CD8-positive, alpha-beta T cell (primary cell): ENCODE measurements at places on chromosomes 3 and 15.

DNA sequence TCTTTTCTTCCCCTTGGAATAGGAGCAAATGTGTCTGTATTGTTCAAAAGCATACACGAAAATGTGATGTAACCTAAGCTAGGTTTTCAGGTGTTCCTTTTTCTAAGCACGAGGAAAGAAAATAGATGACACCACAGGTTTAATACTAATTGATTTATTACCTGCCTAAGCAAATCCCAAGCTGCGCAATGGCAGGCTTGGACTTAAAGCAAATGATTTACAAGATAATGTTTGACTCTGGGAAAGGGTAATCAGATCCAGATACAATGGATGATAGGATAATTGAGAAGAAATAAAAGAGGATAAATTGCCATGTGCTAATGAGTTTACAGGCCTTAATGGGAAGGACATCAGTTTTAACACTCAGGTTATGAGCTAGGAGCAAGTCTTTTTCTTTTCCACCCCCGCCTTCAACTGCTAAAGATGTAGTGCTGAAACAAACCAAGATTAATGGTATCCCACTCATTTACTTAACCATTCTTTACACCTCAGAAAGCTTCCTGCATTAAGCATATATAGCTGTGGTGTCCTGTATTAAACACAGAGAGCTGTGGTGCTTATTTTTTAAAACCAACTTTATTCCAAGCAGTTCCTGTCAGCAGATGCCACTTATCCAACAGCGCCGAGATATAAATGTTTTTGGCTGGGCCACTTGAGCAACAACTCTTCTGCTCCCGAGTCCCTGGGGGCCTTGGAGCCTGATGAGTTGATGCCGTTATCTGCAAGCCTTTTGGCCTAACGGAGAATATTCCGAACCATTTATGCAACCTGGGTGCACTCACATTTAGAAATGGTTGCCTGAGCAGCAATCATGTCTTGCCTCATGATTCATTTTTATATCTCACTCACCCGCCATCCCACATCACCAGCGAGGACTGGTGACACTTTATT is 205.5 kb downstream of the MECOM start:
- no peak for DNase-seq

- no peak for DNase-seq
Measured at GRCh38 chr15:85289677-85290365, 90.6 kb upstream of the AKAP13 start.

DNA sequence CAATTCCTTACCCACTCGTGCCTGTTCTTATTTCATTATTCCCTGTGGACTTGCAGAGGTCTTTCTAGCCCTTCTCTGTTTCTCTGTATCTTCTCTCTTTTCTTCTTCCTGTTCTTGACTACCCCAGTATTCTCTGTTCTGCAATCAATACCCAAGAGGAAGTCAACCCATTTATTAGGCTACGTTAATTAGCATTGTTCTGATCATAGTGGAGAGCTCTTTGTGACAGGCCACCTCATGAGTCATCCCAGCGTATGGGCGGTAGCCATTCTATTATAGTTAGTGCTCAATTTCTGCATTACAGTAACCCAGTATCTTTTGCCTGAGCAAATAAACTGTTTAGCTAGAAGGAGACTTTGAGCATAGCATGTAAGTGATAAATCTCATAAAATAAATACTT is 259.5 kb upstream of the GRM7 start:
- DNase-seq = no peak

GRCh38 chr3:97940034-97940433 is 32.2 kb downstream of the RIOX2 start:
- DNase-seq = no peak

DNA sequence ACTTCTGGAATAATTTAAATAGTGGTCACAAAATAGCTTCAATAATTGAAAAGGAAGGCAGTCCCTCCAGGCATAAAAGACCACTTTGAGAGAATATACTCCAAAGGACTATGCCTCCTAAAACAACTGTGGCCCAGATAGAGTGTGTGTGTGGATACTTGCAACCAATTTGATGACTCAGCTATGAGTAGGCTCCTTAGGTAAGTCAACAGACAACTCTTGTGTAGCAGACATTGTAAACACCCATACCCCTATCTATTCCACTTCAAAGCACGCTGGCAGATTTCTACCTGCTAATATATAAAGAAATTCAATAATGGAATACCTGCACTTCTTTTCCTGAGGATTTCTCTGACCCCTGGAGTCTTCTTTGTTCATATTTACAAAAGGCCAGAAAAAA is 254.5 kb downstream of the NEK10 start:
- DNase-seq = no peak

GRCh38 chr15:20351448-20351971 is 190.1 kb downstream of the GOLGA6L6 start:
- peak; percentile 23 for DNase-seq

DNA sequence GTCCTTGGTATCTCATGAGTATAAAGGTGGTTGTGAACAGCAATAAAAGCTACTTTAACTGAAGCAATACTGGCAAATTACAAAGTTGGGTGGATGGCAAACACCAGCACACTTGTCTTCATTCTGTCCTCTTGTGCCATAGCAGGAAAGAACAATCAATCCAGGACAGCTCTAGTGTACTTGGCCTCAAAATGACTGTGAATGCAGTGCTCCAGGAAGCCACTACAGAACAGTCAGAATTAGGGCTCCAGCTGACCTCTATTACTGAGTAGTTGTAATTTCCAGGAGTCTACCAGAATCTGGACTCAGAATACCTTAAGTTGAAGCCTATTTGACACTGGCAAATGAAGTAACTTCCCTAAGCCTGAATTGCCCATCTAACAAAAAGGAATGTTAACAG is 339.0 kb upstream of the WNT5A start:
- no peak for DNase-seq

DNA sequence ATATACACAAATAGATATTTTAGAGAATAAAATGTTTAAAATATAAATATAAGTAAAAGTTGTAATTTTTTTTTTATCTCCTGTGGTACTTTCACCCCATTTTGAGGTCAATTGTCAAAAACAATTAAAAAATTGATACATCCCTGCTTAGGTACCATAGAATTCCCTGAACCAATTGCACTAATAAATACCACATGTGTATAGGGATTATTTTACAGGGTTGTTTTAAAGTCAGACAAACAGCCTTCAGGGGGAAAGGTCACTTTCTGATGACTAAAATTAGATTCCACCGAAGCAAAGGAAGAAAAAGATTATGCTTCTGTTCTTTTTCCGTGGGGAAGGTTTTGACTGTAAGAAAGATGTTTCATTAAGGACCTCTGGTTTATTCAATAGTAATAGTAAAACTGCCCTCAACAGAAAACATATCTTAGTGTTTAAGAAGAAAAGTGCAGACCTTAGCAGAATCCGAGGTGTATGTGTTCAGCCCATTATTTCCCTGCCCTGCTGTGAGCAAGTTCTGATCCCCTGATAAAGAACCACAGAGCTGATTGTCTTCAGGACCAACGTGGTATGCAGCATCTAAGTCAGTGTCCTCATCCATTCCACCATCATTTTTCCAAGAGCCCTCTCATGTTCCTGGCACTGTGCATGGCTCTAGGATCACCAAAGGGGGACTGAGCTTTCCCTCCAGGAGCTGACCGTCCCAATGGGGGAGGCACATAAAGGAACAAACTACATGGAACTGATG is 132.9 kb upstream of the IL12A start:
- DNase-seq = no peak

DNA sequence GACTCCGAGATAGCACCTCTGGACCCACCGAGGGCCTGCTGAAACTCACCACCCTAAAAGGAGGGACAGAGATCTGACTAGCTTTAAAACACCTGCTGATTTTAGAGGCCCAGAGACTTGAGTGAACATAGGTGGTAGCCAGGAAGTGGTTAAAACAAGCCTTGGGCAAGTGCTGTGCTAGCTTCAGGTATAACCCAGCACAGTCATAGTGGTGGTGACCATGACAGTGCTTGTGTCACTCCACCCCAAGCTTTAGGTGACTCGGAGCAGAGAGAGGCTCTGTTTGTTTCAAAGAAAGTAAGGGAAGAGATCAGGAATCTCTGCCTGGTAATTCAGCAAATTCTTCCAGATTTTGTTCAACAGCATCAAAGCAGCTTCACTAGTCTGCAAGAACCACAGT is 641.1 kb upstream of the BCHE start:
- DNase-seq = no peak

GRCh38 chr3:12948371-12948770 is 107.0 kb upstream of the RPL32 start:
- DNase-seq = no peak

GRCh38 chr15:66235866-66236265 is 17.7 kb downstream of the MEGF11 start:
- DNase-seq = no peak

GRCh38 chr3:190307164-190307545 is 15.1 kb downstream of the CLDN1 start:
- no peak for DNase-seq

- DNase-seq = no peak
Measured at GRCh38 chr3:36482880-36483279, 102.6 kb downstream of the STAC start.

DNA sequence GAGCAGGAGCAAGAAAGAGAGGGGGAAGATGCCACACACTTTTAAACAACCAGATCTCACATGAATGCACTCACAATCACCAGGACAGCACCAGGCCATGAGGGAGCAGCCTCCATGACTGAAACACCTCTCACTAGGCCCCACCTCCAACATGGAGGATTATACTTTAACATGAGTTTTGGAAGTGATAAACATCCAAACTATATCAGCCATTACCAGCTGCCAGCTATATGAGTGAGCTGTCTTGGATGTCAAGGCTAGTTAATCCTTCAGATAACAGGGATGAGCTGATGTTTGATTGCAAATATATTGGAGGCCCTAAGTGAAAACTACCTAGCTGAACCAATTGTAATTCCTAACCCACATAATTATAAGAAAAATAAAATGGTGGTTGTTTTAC is 108.4 kb upstream of the DCBLD2 start:
- no peak for DNase-seq

GRCh38 chr3:56366641-56367162 is 101.6 kb downstream of the ERC2 start:
- no peak for DNase-seq

DNA sequence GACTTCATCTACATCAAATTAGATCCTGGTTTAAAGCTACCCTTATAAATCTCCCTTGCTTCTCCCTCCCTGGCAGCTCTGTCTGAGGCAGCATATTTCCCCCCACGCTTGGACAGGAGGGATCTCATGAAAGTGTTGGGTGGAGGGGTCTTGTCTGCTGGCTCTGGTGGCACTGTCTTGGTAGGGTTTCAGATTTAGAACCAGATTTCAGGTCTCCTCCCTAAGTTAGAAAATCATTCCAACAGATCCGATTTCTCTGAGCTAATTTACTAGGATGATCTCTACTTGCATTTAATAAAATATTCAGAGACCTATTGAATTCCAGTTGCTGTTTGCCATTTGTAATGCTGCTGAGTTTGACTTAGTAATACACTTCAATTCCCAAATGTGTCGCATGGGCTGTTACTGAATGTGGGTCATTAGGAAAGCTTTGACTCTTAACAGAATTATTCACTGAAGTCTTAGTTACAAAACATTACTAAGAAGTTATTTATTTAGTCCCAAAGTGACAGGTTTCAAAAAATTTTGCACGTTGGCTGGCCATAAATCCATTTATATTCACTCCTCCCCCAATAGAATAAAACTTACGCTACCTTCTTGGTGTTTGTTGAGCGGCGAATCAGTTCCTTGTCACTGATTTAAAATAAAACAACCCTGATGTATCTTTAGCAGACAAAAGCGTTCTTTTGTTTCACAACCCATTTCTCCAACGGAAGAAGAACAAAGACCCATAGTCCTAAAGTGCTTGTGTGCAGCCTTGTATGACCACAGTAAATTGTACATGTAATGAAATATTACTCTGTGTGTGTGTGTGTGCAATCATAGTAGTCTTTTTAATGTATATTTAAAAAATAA is 84.5 kb downstream of the TRAK1 start:
- no peak for DNase-seq

- DNase-seq = no peak
Measured at GRCh38 chr3:8778475-8778874, 9.1 kb upstream of the OXTR start.

DNA sequence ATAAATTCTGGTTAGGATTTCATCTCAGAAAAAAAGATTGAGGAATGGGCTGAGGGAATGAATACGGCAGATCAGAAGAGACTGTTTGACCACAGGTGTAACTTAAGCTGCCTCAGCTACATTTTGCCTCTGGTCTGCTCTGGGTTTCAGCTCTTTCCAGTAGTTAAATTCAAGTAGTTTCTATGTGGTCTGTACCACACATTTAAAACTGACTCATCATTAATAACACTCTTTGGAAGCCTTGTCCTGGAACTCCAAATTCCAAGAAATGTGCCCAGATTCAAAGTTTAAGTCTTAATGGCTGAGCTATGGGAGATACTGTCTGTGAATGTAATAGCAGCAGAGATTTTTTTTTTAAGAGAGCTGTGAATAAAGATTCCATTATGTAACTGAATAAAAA is 133.1 kb upstream of the IGSF10 start:
- DNase-seq = no peak

DNA sequence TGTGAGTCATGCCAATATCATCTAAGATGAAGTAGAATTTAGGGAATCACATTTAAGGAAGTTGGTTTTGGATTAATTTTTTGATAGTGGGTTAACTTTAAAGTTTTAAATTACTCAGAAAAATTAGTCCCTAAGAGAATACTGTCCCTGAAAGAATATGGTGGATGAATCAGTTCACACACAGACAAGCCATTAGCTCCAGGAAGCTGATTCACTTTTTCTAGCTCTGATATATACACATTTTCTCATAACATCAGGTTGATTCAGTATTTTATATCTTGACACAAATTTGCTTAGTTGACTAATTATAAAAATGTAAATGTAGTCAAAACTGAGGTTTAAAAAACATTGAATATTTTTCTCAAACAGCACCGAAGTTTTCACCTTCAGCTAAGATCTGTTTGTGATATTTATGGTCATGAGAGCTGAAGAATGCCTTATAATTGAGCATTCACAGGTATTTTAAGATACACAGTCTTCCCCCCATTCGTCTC is 55.1 kb downstream of the MYH15 start:
- no peak for DNase-seq

DNA sequence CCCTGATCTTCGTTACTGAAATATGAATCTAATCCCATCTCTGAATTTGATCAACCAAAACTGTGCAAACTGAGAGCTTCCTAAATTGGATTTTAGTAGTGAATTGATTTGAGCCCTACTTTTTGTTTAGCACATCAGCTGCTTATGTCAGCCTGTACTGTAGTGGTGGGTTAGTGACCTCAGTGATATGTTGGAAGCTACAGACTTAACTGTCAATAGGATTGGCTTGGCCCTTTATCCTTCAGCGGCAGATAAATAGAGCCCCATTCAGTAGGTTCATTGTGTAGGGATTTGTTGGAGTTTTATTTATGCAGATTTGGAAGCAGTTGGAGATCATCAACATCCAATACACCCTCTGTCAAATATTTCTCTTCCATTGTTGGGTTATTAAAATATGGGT is 409.7 kb downstream of the SOX2 start:
- no peak for DNase-seq
